ENCODE measurements at places on chromosomes 11 and 22. TPM values are rescaled to one million over a fixed set of nuclear protein-coding genes. Genes with fewer than 3 reads are reported as not detected.

The CD3D gene
- total RNA-seq, result not detected

The ELFN2 gene
- 0.09 TPM for total RNA-seq

- H3K4me1 ChIP-seq, result no peaks in the 10 kb centered on the region
- peaks cover 24% of the 10 kb centered on the region for H3K27me3 ChIP-seq
- H3K4me3 ChIP-seq, result no peak overlapping the region
- no peaks in the 10 kb centered on the region for H3K36me3 ChIP-seq
- H3K27ac ChIP-seq, result no peak overlapping the region
- no peak for DNase-seq
Measured at GRCh38 chr22:34096770-34097169, 176.5 kb upstream of the LARGE1 start.

- no peak for DNase-seq
- H3K27ac ChIP-seq, result no peak overlapping the region
- H3K4me1 ChIP-seq, result no peaks in the 10 kb centered on the region
Measured at GRCh38 chr11:34473603-34474169, 35.0 kb downstream of the CAT start.

GRCh38 chr11:96045622-96046456, 121.9 kb upstream of the MTMR2 start:
- no peaks in the 10 kb centered on the region for H3K27me3 ChIP-seq
- peak overlapping the region; percentile 52 for H3K27ac ChIP-seq
- no peak for DNase-seq
- peaks cover 9% of the 10 kb centered on the region for H3K36me3 ChIP-seq
- H3K4me3 ChIP-seq, result no peak overlapping the region
- H3K4me1 ChIP-seq, result peaks cover 39% of the 10 kb centered on the region
